Activated CD8-positive, alpha-beta memory T cell treated with anti-CD3 and anti-CD28 coated beads, Interleukin-2, amount 10 ng/mL, durations not matched to agents 7 days and 5 days (primary cell): ENCODE measurements at places on chromosomes 6 and 20. TPM values are rescaled to one million over a fixed set of nuclear protein-coding genes. Genes with fewer than 3 reads are reported as not detected.

DNA sequence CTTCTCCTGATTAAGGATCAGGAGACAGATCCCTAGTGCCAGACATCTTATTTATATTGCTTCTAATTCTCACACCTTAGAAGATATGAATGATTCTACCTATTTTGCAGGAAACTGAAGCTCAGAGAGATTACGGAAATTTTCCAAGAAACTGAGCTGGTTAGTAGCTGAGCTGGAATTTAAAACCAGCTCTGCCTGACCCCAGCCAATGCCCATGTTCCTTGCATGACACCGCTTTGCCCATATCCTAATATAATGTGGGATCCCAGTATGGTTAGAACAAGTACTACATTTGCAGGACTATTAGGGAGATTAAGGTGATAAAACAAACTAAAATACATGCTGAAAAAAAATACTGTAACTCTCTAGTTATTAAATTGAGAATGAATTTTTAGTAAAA lies 1.9 kb downstream of the TMEM30A start:
- DNase-seq: no peak

GRCh38 chr6:96301023-96301422 lies 220.6 kb upstream of the UFL1 start:
- no peak for DNase-seq

GRCh38 chr6:3022765-3023662 lies 23.3 kb downstream of the NQO2 start:
- DNase-seq: peak; percentile 74

MEP1A gene
- total RNA-seq: not detected

WFDC10B gene
- not detected for total RNA-seq

LYRM2 gene
- 28.9 TPM for total RNA-seq

DNA sequence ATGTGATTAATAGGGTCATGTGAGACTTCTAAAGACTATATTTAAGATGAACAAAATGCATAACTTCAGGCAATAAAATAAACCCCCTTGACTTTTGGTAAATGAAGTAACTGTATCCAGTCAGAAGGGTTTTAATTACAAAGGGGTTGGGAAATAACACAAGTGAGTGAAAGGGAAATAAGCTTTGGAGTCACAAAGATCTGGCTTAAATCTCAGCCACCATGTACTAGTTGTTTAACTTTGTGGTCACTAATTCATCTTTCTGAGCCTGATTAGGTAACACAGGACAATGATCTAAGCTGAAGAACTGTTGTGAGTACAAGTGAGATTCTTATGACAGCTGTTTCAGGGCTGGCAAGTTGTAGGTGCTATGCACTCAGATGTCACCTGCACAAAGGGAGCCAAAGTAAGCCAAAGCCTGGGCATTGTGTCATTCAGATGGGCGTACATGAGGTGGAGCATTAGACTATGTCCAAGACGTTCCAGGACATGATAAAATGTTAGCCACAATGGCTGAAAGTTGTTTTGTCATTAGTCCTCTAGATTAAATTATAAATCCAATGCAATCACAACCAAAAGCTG lies 13.8 kb downstream of the TOMM34 start:
- no peak for DNase-seq

MYCT1 gene
- total RNA-seq: not detected

SDCBP2 gene
- total RNA-seq: 2.1 TPM

- no peak for DNase-seq
Measured at GRCh38 chr6:108453601-108454185, 107.0 kb upstream of the FOXO3 start.

DNA sequence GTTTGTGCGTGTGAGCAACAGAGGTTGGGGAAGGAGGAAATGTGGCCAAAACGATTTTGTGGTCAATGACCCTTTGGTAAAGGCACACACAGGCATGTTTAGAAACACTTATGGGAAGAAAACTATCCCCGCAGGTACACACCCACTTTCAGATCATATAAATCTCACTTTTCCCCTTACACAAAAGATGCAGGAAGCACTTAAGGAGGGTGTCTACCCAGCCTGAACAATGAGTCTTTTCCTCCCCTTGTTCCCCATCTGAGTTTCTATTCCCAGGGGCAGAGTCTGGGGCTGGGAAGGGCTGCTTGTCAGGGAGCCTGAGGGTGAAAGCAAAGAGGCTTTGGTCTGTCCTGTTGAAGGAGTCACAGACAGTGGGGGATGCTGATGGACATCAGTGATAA lies 193.2 kb upstream of the SALL4 start:
- DNase-seq: no peak

DNA sequence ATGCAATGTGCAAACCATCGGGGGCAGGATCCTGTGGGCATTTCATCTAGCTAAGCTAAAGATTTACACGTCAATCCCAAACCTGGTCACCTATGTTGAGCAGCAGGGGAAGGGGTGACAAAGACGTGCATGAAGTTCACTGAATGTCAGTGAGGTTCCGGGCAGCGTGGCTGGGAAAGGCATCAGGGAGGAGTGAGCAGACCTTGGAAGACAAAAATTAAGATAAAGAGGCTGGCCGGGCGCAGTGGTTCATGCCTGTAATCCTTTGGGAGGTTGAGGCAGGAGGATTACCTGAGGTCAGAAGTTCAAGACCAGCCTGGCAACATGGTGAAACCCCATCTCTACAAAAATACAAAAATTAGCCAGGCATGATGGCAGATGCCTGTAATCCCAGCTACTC lies 126.1 kb downstream of the PREX1 start:
- no peak for DNase-seq

DNA sequence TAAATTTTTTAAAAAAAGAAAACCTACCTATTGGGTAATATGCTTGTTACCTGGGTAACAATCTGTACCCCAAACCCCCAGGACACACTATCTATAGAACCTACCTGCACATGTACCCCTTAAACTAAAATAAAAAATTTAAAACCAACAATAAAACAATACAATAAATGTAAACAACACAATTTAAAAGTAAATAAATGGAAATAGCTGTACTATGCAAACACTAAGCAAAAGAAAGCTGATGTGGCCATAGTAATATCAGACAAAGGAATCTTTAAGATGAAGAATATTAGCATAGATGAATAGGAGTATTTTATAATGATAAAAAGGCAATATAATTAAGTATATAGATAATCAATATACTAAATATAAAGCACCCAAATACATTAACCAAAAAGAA lies 50.3 kb downstream of the ROS1 start:
- no peak for DNase-seq

MYLK2 gene
- 1.2 TPM for total RNA-seq

SUMO4 gene
- total RNA-seq: 7.4 TPM

- no peak for DNase-seq
Measured at GRCh38 chr20:64056889-64057627, 5.9 kb upstream of the TCEA2 start.

DNA sequence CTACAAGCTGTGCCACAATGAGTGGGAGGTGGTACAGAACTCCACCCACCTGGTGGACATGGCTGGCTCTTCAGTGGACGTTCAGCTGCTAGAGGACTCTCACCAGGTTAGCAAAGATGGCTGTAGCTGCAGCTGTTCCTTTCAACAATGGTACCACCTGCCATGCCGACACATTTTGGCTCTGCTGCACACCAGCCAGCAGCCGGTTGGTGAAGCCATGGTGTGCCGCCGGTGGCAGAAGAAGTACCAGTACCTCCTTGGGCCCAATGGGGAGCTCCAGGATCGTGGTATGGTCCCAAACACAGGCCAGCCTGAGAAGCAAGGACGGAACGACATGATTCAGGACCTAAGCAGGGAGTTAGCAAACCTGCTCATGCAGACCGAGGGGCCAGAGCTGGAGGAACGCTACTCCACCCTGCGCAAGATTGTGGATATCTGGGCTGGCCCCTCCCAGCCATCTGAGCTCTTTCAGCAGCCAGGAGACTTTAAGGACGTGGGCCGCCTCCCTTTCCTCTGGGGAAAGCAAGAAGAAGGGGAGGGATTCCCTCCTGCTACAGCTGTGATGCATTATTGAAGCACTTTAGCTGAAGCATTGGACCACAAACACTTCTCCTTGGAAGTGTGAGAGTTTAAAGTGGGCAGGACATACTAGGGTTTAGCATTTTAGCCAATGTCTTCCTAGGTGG lies 2.8 kb upstream of the ZSWIM1 start:
- DNase-seq: no peak

GRCh38 chr6:1820165-1820564 lies 210.4 kb downstream of the FOXC1 start:
- DNase-seq: no peak

GRCh38 chr6:104400844-104401243 lies 458.9 kb downstream of the HACE1 start:
- no peak for DNase-seq
